Stimulated activated CD8-positive, alpha-beta memory T cell treated with anti-CD3 and anti-CD28 coated beads, Interleukin-4, amount 100 ng/mL, for 24 hours (primary cell): ENCODE measurements at places on chromosomes 13 and 19.

DNA sequence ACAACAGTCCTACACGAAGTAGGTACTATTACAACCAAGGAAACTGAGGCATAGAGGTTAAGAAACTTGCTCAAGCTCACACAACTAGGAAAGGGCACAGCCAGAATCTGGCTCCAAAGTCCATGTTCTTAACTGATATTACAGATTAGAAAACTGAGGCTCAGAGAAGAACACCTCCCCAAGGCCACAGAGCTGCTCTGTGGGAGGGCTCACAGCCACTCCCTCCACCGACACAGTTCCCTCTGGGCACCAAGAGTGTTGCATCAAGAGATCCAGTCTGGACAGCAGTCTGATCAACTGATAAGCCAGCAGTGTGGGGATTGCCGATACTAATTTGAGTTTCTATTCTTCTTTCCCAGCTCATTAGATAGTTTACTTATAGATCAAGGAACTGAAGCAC lies 29.5 kb downstream of the SLC15A1 start:
- DNase-seq, result no peak

DNA sequence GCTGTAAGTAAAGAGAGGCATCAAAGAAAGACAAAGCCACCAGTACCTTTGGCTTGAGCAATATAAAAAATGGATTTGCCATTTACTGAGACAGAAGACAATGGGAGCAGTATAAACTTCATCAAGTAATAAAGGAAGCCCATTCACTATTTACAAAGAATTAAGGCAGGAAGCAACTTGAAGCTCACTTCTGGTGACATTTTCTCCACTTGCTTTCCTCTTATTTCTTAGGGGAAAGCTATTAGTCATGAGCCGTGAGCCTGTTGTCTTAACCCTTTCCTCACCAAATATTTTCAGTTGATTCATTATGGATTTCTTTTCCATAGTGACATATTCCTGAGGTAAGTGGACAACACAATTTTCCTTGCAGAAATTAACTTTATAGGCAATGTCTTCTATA lies 156.8 kb downstream of the DNAJC3 start:
- DNase-seq, result no peak

GRCh38 chr13:49530457-49530856 lies 34.7 kb downstream of the PHF11 start:
- no peak for DNase-seq

- DNase-seq, result no peak
These were observed 92.2 kb downstream of the STOML3 start for GRCh38 chr13:38898481-38898880.

DNA sequence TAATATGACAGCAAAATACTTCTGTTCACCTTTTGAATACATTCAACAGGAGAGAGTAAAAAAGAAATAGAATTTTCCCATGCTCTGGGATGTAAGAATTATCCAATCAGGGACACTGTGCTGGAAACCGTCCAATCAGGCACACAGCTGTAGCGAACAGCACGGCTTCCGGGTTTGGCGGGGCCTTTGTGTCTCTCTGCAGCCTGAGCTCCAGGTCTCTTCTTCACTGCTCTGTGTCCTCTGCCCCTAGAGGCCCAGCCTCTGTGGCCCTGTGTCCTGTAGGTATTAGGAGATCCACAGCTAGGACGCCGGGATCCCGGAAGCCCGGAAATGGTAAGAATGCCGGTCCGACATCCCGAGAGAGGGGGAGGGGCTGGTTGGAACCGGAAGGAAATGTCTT lies 92.7 kb downstream of the ZNF737 start:
- DNase-seq, result no peak

DNA sequence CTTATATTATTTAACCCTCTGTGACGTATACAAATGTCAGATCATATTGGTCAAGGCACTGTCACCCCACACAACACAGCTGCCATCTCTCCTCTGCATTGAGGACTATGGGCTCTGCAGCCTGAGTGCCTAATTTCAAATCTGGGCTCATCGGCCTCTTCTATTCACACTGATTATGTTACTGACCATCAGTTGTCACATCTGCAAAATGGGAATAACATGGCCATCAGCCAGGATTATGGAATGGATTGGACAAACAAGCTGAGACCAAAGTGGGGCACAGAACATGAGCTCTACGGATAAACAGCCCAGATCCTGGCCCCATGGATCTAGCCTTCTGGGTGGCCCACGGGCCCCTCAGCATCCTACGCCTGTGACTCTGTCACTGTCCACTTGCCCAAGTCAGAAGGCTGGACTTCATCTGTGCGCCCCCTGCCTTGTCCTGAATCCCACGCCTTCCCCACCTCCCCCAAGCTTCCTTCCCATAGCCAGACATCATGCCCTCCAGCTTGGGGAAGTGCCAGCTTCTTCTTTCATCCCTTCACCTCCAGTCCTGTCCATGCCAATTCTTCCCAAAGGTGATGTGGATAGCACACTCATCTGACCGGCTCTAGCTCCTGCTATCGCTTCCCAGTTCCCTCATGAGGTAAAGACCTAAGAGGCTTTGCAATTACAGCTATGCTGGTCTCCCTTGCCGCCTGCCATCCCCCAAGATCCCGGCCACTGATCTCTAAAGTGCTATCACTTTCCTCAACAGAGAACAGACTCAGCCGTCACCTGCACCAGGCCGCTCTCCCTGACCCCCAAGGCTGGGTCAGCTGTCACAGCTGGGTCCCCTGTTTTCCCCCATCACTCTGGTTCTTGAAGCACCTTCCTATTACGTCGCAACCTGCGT lies 872 bp downstream of the FARSA start:
- DNase-seq, result no peak

- DNase-seq, result no peak
These were observed 7.7 kb upstream of the TBC1D4 start for GRCh38 chr13:75489502-75490263.

DNA sequence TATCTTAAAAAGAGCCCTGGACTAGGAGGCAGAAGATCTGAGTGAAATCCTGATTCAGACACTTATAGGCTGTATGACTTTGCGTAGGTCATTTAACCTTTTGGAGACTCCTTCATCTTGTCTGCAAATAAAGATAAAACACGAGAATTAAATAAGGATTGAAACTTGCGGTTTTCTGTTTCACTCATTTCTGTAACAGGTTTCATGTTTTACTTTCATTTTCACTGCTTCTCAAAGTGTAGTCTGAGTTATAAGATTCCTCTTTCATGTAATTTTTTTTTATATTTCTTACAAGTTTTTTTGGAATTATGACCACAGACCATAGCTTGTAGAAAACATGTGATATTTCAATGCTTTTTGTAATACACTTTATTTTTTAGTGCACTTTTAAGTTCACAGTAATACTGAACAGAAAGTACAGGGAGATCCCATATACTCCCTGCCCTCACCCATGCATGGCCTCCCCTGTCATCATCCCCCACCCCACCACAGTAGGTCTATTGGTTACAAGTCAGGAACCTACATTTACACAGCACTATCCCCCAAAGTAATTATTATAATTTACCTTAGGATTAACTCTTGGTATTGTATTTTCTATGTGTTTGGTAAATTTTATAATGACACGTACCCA lies 174.6 kb downstream of the ITGBL1 start:
- peak; percentile 25 for DNase-seq

DNA sequence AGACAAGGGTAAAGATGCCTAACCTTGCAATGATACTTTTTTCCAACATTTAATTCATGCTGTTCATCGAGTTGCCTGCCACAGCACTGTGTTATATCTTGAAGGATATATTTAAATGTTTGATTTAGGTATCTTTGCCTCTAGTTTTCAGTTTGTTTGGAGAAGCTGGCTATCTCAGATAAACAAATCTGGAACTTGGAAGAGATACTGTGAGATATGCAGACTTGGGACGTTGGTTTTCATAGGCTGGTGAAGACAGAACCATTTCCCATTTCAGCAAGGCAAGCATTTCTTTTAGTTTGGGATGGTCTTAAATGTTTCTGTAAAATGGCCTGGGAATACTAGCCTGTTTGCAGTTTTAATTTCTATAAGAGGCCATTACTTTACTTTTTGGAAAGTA lies 3.3 kb downstream of the RNASEH2B start:
- no peak for DNase-seq
